Inflammatory macrophage (primary cell): ENCODE measurements at places on chromosomes 13 and 19.

- DNase-seq = peak; percentile 26
These were observed 19.1 kb downstream of the PGLS start for GRCh38 chr19:17530586-17530985.

GRCh38 chr19:45773384-45773783 lies 4.3 kb upstream of the SIX5 start:
- no peak for DNase-seq

DNA sequence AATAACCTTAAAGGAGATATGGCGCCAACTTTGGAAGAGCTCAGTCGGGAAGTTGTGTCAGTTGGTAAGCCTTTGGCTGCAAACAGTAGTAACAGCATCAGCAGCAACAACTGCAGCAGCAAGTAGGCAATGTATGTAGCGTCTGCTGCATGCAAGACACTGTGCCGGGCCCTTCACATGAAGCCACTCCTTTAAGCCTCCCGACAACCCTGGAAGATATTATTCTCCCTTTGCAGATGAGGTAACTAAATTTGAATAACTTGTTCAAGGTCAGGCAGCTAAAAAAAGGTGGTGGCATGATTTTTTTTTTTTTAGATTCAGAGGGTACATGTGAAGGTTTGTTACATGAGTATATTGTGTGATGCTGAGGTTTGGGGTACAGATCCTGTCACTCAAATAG lies 19.7 kb downstream of the SIPA1L3 start:
- no peak for DNase-seq

DNA sequence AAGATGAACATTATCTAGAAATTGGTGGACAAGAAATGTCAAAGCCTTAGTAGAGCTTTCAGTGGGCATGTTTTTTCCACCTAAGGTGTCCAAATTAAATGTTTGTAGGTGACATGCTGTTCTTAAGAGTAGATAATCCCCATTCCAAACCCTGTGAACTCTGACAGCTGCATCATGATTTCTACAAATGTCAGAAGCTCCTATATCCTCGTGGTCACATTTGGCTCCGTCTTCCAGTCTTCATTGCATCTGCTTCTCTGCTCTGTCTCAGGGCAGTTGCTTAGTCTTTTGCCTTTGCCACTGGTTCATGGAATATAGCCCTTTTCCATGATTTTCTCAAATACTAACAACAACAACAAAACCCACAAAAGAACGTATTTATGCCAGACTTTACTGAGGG lies 234.5 kb downstream of the DLEU7 start:
- DNase-seq = no peak

- peak; percentile 29 for DNase-seq
These were observed 491 bp downstream of the ZNF525 start for GRCh38 chr19:53365899-53366493.

DNA sequence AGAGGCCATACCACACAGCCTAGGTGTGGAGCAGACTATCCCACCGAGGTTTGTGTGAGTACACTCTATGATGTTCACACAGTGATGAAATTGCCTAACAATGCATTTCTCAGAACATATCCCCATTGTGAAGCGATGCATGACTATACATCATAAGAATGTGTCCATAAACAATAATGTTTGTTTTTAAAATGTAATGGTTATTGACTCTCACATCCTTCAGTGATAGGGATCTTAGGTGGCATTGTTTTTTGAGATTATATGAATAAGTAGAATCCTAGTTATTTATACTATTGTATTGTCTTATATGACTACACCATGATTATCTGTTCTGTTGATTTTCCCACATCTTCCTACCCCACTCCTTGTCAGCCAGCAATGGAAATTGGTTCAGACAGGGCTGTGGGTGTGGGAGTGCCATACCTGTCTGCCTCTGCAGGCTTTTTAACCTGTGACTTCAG lies 13.6 kb downstream of the CCNA1 start:
- no peak for DNase-seq

DNA sequence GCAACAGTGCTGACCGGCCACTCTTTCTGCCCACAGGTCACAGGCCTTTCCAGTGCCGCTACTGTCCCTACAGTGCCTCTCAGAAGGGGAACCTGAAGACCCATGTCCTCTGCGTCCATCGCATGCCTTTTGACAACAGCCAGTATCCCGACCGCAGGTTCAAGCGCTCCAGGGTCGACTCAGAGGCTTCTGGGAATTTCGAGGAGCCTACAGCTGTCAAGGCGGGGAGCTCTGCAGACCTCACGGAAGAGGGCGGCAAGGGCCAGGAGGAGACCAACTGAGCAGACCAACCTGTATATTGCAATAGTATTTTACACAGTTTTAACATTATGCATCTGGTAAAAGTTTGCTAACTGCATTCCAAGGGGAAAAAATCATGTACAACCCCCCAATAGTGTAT lies 338.5 kb downstream of the ZNF536 start:
- DNase-seq = no peak

- peak; percentile 67 for DNase-seq
These were observed 502.7 kb downstream of the UQCRFS1 start for GRCh38 chr19:28710278-28710677.

DNA sequence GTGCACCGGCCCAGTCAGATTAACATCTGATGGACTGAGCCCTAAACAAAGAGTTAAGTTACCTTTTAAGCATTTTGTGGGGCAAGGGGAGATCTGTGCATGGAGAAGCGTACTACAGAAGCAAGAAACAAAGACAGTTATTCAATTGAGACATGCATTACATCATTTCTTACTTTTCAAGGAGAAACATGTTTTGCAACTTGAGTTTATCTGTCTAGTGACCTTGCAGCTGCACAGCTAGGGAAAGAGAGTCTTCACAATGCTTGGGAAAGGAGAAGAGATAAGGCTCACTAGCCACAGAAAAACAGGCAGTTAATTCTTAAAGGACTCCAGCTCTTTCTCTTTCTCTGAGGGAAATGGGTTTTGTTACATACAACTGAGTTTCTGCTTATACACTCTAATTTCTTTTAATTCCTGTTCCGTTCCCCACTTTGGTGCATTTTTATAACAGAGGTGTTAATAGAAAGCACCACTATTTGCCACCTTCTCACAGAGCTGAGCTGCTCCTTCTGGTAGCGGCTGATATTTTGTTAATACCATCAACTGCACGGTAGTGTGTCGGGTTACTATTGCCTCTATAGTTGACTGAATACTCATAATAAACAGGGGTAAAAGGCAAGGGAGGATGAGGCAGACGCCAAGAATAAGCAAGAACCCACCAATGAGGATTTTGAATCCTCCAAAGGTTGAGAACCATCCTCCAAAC lies 55.9 kb downstream of the ZNF431 start:
- no peak for DNase-seq

- no peak for DNase-seq
These were observed 59.6 kb downstream of the GPALPP1 start for GRCh38 chr13:45048890-45049407.

DNA sequence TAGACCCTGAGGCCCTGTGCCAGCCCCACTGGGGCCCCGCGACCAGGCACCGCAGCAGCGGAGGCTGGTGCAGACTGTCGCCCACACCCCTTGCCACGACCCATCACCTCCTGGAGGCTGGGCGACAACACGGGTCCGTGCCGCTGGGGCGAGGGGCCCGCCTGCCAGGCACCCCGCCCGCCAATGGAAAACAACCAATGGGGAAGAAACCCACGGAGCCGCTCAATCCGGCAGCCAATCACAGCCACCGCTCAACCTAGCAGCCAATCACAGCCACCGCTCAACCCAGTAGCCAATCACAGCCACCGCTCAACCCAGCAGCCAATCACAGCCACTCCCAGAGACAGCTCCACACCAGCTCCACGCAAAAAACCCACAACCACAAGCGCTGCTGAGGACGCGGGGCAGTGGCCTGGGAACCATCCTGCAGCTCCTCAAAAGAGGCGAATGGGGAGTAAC lies 29.7 kb downstream of the GPX4 start:
- no peak for DNase-seq

DNA sequence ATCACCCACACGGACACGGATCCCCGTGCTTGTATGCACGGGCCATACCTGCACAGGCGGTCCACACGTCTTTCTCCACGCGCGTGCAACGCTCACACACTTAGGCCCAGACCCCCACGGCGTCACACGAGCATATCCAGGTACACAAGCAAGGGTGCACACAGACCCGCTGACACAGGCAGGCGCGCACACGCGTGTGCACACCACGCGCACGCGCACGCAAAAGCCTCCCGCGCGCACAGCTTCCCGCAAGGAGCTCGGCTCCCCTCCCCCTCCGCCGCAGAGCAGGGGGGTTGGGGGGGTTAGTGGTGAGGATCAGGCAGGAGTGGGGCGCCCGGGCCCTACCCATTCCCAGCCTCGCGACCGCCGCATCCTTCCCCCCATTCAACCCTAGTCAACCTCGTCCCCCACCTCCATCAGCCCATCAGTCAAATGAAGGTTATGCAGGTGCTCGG lies 407 bp downstream of the RAB3A start:
- peak; percentile 25 for DNase-seq

GRCh38 chr19:6564393-6564792 lies 26.6 kb downstream of the CD70 start:
- DNase-seq = peak; percentile 44

DNA sequence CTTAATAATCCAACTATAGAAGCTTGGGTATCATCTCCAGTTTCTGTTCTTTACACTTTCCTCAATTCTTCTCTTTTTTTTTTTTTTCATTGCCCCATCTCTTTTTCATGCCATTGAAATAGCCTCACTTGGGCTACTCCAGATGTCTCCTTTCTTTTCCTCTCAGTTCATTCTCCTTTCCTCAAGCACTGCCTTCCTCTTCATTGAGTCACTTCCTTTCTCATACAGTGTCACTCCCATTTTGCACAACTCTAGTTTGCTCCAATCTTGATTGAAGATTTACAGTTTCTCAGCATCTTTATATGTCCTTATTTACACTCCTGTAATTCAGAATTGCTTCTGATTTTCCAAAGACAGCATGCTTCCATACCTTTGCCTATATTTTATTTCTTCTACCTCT lies 61.3 kb downstream of the IPO5 start:
- DNase-seq = no peak
